ENCODE measurements at places on chromosomes 6 and 20.

GRCh38 chr6:108768166-108768555, 80.1 kb upstream of the ARMC2 start:
- DNase-seq = no peak

- DNase-seq = no peak
Measured at GRCh38 chr6:151275566-151275965, 35.8 kb downstream of the AKAP12 start.

- DNase-seq = no peak
Measured at GRCh38 chr6:100892693-100893092, 11.6 kb upstream of the ASCC3 start.

GRCh38 chr6:168495636-168496035, 54.7 kb downstream of the SMOC2 start:
- no peak for DNase-seq

DNA sequence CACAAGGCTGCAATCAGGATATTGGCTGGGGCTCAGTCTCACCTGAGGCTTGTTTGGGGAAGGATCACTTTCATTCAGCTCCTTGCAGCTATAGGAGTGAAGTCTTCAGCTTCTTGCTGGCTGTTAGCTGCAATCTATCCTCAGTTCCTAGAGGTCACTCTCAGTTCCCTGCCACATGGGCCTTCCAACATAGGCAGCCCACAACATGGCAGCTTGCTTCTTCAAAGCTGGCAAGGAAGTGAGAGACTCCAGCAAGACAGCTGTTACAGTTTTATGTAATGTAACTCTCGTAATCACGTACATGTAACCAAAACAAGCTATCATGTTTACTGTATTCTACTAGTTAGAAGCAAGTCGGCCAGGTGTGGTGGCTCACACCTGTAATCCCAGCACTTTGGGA, 226.9 kb downstream of the CDC5L start:
- no peak for DNase-seq

DNA sequence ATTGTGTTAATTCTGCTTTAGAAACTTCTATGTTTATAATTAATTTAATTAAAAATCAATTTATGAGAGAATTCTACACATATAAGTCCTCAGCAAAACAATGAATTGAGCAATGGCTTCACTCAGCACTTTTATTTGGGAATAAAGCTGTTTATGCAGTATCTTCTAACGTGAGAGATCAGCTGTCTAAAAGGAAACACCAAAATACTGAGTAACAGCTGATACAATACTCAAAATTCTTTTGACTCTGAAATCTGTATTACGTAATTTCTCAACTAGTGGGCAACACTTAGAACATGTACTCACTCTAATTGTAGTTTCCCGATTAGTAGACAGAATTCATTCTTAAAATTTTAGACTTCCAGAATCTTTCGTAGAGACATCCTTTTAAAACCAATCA, 49.8 kb downstream of the MAP3K7 start:
- DNase-seq = no peak
